ENCODE measurements at places on chromosomes 12 and 14.

- no peak for DNase-seq
These were observed 59.3 kb downstream of the IFNG start for GRCh38 chr12:68100241-68100640.

DNA sequence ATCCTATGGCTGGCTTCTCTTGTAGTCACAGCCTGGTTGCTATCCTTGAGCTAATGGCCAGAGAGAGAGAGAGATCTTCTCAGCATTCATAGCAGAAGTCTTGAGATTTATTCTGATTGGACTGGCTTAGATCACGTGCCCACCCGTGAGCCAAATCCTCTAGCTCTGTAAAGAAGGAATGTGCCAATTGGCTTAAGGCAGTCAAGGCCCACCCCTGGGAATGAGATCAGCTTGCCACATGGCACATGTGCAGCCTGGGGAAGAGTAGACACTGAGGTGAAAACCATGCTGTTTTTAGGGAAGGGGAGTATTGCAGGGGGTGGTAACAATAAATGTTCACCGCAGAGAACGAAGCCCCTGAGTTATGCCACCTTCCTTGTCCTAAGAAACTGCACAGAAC, 36.3 kb downstream of the PLEKHG7 start:
- no peak for DNase-seq

DNA sequence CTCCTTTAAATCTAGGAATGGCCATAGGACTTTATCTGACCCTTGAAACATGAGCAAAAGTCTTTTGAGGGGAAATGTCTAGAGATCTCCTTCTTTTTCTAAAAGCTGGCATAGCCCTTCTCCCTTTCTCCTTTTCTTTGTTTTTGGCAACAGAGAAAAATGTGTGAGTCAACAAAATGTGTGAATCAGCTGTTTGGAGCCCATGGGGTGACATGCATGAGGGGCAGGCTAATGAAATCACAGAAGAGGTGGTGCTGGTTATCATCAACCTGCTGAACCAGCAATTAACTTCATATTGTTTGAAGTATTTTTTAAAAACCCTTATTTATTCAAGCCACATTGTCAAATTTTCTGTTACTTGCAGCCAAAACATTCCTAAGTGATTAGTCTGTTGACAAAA, 132.3 kb downstream of the CCDC59 start:
- DNase-seq, result peak; percentile 13

- no peak for DNase-seq
These were observed 383.4 kb downstream of the VRK1 start for GRCh38 chr14:97180304-97181200.

DNA sequence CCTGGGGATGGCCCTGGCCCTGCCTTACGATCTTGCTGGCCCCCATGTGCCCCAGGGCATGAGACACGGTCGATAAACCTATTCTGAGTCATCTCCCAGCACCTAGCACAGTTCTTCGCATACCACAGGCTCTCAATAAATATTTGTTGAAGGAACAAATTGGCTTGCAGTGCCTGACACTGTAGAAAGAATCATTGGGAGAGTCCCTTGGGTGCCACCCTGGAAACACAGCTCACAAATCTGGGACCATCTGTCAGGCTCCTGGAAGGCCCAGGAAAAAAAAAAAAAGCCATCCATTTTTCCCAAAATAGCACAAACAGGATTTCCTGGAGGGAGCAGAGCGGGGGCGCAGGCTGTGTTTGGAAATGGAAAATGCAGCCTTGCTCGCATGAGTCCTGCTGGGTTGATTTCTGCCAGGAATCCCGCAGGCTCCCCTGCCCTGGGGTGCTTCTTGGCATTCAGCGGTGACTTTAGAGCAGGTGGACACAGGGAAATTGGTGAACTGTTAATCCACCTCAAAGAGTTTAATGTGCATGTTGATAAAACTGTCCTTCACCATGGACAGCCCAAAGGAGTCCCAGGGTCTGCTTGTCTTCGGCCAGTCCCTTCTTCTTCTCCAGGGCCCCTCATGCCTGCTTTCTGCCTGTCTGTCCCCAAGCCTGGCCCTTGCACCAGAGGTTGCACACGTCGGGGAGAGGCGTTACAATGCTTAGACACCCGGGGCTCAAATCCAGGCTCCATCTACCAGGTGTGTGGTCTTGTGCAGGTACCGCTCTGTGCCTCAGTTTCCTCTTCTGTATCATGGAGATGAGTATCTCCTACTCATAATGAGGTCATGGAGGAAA, 106.1 kb upstream of the RFLNA start:
- peak; percentile 47 for DNase-seq

GRCh38 chr12:107590814-107591375, 94.7 kb upstream of the PWP1 start:
- no peak for DNase-seq

DNA sequence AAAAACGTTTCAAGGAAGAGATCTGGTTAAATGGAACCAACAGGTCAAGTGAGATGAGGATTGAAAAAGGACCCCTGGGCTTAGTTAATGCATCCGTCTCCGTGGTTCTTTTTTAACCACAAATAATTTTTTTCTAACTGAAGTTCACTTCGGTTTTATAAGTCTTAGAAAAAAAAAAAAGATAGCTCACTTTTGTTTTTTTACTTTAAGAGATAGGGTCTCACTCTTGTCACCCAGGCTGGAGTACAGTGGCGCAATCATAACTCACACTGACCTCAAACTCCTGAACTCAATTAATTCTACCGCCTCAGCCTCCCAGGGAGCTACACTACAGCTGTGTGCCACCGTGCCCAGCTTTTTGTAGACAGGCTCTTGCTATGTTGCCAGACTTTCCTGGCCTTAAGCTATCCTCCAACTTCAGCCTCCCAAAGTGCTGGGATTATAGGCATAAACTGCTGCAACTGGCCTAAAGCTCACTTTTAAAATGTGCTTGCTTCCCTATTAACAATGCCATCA, 11.8 kb downstream of the HNRNPC start:
- DNase-seq, result no peak

- no peak for DNase-seq
These were observed 51.7 kb upstream of the DDX11 start for GRCh38 chr12:31021809-31022494.

DNA sequence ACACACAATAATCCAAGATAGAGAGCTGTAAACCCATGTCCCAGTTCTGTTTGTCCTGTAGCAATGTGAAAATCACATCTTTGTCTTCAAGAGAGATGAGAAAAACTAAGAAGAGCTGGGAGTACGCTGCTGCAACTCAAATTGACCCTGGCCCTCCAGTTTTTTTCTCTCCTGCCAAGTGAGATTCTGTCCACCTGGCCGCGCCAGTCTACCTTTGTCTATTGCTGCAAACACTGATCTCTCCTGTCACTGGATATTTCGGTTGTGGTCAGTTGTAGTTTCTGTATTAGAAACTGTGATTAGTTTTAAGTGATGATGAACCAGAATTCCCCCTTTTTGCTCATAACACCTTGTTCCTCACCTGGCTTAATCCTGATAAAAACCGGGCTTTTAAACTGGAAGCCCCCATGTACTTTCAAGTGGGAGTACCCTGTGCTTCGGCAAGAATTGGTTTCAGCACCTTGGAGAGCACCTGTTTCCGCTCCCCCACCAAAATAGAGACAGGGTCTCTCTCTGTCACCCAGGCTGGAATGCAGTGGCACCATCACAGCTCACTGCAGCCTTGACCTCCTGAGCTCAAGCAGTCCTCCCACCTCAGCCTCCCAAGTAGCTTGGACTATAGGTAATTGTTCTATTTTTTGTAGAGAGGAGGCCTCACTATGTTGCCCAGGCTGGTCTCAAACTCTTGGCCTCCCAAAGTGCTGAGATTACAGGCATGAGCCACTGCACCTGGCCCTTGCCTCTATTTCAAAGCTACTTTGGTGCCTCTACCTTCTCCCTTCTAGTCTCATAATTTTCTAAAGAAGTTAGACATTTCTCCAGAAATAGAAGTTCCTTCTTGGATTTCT, 156.8 kb downstream of the PHETA1 start:
- no peak for DNase-seq

Data from NCI-H446 (cell line).